ENCODE measurements at places on chromosomes 5 and 9.
A peak's percentile ranks its signal among the peaks of the same experiment; 100 is the strongest.

DNA sequence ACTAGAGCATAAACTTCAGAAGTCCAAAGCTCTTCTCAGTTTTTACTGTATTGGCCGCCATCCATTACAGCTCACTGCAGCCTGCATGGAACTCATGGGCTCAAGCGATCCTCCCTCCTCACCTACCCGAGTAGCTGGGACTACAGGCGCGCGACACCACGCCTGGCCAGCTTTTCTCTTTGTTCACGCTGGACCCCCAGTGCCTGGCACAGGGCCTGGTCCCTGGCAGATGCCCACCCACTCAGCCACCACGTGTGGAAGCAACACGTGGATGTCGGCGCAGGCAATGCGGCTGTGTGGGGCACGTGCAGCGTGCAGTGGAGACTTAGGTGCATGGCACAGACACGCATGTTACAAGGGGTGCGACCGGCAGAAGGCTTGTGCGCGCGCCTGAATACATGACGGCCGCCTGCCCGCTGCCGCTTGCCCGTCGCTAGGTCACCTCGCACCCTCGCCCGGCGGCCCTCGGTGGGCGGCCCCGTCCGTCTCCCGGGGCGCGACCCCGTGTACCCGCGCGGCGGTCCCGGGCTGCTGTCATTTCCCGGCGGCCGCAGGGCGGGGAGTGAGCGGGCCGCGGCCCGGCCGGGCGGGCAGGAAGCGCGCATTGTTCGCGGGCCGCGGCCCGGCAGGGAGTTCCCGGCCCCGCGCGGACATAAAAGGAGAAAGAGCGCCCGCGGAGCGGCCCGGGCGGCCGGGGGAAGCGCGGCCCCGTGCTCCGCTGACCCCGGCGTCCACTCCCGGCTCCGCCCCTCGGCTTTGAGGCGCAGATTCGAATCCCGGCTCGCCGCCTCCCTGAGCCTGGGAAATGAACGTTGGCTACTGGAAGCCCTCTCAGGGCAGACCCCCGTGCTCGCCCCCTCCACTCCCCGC lies 24.1 kb upstream of the PTGS1 start:
- DNase-seq: no peak

DNA sequence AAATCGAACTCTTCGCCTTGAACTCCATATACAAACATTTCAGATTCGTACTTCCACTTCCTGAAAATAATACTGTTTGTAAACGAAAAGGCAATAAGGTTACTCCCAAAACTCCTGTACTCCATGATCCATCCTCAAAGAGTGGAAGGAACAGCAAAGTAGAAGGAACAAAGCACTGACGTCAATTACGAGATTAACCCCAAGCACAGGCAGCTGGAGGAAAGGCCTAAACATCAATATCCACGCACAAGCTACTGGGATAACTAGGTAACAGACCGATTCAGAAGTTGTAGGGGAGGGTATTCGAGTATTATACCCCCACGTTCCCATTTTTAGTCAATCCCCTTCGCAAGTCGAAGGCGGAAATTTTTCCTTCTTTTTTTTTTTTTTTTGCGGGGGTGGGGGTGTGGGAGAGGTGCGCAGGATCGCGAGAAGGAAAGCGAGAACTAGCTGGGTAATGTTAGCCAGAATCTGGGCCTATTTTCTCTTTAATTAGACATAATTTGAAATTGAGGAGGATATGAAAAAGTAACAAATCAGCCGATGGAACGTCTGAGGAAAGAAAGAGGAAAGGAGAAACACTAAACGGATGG lies 909 bp downstream of the AFF4 start:
- peak; percentile 66 for DNase-seq

DNA sequence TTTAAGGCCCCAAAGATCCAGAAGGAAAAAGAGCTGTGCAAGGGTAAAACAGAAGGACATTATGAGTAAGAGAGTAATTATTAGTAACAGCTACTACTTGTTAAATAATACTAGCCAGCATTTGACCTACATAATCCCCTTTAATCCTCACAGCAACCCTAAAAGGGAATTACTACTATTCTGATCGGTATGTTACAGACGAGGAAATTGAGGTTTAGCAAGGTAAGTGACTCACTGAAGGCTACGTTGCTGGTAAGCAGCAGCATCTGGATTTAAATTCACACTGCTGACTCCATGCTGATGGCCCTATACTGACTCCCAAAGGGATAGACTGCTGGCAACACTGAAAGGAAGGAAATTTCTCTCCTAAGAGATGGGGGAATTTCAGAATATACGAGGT lies 3.7 kb upstream of the FSD1L start:
- DNase-seq: peak; percentile 78

DNA sequence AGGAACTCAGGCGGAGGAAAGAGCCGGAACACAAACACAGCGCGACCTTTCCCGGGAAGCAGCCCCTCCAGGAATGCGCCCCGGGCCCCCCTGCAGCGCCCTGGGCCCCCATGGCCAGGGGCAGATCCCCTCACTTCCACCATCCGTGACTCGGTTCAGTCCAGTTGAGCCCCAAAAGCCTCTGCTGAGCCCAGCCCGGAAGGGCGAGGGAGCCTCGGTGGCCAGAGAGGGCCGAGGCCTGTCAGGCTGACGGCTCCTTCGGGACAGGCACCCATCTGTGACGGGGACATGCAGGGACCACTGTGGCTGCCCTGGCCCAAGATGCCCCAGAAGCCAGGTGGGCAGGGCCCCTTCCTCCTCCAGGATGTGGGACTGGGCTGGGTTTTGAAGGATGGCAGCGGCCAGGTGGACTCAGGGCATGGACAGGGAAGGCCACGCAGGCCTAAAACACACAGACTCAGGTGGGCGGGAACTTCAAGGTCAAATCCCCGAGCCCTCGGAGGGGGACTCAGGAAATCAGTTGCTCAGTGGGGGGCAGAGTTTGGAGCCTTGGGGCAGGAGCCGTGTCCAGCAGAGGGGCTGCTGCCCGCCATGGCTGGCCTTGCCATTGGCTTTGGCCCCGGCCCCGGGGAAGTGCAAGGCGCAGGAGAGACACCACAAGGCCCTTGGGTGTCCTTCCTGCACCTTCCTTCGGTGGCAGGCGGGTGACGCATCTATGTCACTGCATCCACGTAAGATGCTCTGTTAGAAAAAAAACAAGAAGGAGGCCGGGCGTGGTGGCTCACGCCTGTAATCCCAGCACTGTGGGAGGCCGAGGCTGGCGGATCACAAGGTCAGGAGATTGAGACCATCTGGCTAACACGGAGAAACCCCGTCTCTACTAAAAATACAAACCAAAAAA lies 29.7 kb upstream of the ABO start:
- DNase-seq: no peak

DNA sequence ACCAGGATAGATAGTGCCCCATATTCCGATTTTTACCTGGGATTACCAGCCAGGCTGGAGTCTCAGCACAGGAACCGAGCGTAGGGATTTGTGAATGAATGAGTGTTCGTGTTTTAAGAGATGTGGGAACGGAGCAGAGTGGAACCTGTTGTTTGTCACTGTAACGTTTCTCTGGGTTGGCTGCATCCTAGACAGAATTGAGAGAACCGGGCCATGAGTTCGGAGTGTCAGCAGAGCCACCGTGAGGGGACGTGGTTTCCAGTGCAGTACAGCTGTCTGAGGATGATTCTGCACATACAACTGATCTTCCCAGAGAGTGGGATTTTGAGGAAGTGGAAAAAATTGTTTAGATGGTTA lies 1.2 kb downstream of the PDE8B start:
- DNase-seq: no peak

- peak; percentile 3 for DNase-seq
These were observed 18.6 kb upstream of the KDM4C start for GRCh38 chr9:6739218-6739617.

- no peak for DNase-seq
These were observed 3.6 kb downstream of the SPAG8 start for GRCh38 chr9:35808433-35808832.
